ENCODE measurements at places on chromosomes 3 and 15.

DNA sequence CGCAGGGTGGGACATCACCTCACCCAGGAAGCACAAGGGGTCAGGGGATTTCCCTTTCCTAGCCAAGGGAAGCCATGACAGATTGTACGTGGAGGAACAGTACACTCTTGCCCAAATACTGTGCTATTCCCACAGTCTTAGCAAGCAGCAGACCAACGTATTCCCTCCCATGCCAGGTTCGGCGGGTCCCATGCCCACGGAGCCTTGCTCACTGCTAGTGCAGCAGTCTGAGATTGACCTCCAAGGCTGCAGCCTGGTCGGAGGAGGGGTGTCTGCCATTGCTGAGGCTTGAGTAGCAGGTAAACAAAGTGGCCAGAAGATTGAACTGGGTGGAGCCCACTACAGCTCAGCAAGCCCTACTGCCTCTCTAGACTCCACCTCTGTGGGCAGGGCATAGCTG lies 39.0 kb downstream of the ALDH1A2 start:
- DNase-seq = no peak

DNA sequence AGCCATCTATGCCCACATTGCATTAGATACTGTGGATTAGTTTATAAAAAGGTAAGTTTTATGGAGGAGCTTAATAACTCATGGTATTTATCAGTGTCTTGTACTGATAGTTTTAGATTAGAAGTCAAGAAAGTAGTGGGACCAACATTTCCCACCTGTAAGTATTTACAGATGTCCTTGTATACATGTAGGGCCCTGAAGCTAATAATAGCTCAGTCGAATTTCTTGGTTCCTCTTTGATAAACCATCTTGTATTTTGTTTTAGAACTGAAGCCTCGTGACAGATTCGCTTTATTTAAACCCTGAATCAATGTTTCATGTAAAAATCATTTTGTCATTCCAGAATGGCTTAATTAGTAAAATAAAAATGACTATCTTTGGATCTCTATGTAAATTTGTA lies 73.4 kb downstream of the CRYBG3 start:
- DNase-seq = no peak

DNA sequence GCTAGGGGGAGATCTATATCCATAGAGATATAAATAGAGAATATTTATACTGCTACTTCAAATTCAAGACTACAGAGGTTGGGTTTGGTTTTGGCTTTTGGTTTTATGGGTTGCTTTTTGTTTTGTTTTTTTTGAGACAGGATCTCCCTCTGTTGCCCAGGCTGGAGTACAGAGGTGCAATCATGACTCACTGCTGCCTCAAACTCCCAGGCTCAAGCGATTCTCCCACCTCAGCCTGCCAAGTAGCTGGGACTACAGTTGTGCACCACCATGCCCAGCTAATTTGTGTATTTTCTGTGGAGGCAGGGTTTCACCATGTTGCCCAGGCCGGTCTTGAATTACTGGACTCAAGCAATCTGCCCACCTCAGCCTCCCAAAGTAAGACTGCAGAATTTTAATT lies 3.9 kb upstream of the UBL7 start:
- DNase-seq = no peak

DNA sequence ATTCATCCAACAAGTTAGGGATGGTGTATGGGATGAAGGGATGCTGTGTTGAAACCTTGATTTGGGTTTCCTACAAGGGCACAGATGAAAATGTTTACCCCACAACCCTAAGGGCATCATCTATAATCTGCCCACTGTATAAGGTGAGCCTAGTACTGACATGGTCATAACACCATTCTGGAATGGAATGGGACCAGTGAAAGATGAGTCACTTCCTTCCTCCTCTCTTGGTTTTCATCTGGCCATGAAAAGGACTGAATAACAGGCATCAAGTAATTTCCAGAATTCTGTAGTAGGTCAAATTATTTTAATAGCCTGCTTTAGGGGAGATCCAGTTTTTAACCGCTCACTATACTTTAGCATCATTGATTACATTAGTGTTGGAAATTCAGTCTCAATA lies 538.6 kb downstream of the NR2F2 start:
- DNase-seq = no peak

- no peak for DNase-seq
These were observed 87.8 kb upstream of the MDFIC2 start for GRCh38 chr3:70400194-70400593.

- DNase-seq = no peak
These were observed 8.8 kb upstream of the CYP11A1 start for GRCh38 chr15:74376226-74376625.

GRCh38 chr3:69082805-69083204 lies 1.9 kb upstream of the ARL6IP5 start:
- no peak for DNase-seq

DNA sequence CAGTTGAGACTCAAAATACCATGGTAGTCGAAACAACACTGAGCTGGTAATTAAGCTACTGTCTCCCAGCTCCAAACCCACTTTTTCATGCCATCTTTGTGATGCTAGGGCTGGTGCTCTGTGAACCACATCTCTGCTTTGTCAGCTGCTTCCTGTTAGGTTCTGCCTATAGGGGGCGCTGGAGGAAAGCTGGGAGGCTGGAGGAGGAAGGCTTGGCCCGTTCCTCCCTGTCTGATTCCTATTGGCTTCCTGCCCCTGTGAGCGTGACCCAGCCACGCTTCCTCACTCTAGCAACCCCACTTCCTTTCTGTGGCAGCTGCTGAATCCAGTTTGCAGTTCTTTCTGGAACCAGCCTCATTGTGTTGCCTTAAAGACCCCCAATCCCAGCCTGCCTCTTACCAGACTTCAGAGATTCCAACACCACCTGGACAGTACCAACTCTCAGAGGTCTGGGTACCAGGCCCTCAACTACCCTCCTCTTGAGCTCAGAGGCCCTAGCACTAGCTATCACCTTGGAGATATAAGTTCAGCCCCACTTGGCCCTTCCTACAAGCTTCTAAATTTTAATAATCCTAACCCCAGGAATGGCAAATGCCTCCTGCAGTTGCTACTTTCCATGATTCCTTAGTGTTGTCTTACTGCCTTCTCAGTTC lies 120.9 kb downstream of the ERC2 start:
- DNase-seq = no peak

DNA sequence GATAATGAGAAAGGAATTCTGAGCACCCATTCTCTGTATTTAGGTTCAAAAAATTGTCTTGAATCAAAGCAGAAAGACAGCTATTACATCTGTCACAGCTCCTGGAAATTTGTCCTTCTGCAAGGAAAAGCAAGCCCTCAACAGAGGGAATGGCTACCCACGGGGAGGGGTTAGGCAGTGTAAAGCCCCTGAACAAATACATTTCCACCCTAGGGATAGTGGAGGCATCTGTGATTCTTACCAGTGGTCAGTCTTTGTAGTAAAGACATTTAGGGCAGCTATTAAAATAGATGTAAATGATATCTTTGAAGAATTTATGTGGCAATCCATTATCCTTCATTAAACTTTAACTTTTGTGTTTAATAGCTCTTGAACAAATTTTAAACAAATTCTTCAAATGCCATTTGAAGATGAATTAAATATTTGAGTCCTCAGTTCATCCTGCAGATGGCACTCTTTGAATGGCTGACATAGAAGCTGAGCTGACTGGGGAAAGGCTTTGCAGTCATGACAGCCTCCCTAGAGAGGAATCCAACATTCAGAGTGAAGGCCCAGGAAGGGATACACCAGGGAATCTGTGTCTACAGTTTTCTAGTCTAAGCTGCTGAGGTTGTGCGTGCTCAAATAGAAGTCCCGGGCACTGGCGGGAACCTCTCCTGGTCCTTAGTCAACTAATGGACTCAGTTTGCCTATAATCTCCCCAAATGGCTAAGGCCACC lies 359.7 kb upstream of the ROPN1 start:
- DNase-seq = peak; percentile 30

- no peak for DNase-seq
These were observed 140.5 kb upstream of the SMAD3 start for GRCh38 chr15:66924889-66925288.

DNA sequence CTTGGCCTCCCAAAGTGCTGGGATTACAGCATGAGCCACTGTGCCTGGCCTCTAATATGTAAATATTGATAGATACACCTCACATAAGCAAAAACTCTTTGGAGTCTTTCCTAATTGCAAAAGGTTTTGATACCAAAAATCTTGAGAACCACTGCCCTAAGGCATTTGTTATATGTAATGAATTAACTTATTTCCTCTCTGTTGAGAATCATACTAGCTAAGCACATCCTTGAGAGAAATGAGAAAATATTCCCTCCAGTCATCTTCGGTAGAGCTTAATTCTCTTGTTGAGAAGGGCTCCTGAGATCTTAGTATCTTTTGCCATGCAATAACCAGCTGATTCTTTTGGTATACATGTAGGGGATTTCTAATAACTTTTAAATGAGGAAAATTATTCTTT lies 190.2 kb downstream of the SLC9A9 start:
- DNase-seq = no peak

GRCh38 chr15:60591496-60592370 lies 112.8 kb upstream of the ICE2 start:
- DNase-seq = no peak

DNA sequence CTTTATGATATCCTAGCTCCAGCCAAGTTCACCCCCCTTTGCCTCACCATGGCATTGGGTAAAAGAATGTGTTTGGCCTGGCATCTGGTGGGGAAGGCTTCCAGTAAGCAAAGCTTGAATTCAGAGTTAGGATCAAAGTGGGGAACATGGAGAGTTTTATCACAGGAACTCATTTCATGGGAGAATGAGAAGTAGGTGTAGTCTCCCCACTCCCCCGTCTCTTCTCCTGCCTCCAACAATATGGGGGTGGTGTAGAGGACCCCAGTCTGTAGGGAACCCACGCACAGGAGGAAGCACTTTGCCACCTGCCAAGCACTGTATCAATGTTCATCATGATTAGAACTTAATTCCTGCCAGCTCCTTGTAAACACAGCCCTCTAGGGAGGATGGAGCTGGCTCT lies 200.5 kb downstream of the UACA start:
- no peak for DNase-seq

- DNase-seq = no peak
These were observed 1.3 kb downstream of the XIRP1 start for GRCh38 chr3:39191111-39191510.

DNA sequence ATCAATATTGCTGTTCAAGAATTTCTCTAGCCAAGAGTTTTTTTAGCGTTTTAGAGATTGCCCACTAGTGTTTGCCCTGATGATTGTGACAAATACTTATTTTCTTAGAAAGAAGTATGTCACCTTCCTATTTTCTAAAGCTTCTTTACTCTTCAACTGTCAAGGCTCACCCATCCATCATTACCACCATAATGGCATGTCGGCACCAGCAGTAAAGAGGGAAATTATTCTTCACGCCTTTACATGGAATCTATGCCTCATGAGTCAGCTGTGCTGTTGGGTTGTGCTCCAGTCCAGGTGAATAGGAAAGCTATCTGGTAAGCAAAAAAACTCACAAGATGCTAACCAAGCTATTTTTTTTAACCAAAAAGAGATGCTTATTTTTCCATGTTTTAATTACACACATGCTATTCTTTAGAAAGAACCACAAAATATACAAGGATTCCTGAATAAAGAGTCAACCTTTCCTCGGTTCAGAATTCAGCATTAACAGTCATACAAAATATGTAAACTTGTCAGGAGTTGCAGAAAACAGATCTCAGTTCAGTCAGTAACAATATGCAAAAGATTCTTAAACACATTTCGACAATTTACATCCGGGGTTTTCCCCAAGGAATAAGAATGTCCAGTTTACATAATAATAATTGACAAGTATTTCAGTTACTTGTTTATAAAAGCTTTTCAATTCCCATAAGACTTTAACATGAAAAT lies 128.0 kb downstream of the ATP8B4 start:
- DNase-seq = no peak

GRCh38 chr3:16808393-16809107 lies 76.2 kb upstream of the PLCL2 start:
- no peak for DNase-seq

- DNase-seq = no peak
These were observed 50.6 kb downstream of the CMTM6 start for GRCh38 chr3:32452009-32452408.

GRCh38 chr3:54950391-54951003 lies 22.6 kb upstream of the LRTM1 start:
- no peak for DNase-seq

- no peak for DNase-seq
These were observed 9.1 kb upstream of the SLC9C1 start for GRCh38 chr3:112302881-112303763.

- DNase-seq = no peak
These were observed 30.1 kb upstream of the ZNF502 start for GRCh38 chr3:44682182-44682896.

DNA sequence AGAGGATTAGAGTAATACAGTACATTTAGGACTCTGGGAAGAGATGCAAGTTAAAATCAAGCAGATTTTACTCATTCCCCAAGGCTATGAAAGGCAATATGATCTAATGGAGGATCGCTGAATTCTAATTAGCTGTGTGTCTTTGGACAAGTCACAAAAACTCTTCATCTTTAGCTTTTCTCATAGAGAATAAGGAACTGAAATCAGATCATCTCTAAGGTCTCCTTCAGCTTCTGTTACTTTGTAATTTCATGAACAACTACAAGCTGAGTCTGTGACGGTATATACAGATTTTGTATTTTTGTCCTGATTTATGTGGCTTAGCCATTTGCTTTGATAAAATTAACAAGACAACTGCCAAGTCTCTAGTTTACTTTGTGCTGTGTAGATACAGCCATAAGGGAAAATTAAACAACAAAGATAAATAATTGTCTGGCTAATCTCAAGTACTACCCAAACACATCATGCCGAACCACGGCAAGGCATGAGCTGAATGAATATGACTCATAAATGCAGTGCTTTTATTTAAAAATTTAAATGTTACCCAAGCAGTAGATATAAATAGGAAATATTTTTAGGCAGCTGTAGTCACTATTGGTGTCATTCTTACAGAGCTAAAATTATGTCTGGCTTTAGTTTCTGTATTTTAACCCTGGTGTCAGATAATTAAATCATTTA lies 81.5 kb downstream of the GAP43 start:
- no peak for DNase-seq

- no peak for DNase-seq
These were observed 14.8 kb upstream of the SHISA5 start for GRCh38 chr3:48518638-48519276.

DNA sequence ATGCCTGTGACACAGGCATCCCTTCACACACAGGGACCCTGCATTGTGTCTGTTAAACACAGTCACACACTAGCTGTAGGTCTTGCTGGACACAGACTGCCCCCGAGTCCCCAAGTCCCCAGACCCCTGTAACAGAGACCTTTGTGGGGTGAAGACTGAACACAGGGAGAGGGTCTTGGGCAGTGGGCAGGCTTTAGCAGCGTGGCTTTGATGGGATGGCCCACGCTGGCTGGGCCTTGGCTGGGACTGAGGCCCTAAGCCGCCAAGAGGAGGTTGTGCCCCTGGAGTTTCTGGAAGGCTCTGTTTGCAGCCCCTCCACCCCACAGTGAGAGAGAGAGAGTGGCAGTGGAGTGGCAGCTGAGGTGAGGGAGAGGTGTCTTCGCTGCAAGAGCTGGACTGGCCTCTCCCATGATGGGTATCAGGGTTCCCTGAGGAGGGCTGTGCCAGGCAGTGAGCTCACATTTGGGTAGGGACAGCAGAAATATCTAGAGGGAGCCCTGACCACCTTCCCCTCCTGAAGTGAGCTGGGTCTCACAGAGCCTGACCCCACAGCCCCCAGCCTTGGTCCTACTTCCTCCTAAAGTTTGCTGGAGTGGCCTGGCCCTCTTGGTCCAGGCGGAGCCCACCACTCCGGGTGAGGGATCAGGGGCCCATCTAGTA lies 635 bp upstream of the VILL start:
- DNase-seq = no peak
